ENCODE measurements at places on chromosomes 3 and 15.

- H3K4me1 ChIP-seq: peaks cover 19% of the 10 kb centered on the region
- H3K36me3 ChIP-seq: no peaks in the 10 kb centered on the region
- peak overlapping the region; percentile 64 for H3K27ac ChIP-seq
- DNase-seq: no peak
- peaks cover 2% of the 10 kb centered on the region for H3K27me3 ChIP-seq
- no peak overlapping the region for H3K4me3 ChIP-seq
Observed at GRCh38 chr3:117439812-117440211, 730.2 kb downstream of the TUSC7 start.

DNA sequence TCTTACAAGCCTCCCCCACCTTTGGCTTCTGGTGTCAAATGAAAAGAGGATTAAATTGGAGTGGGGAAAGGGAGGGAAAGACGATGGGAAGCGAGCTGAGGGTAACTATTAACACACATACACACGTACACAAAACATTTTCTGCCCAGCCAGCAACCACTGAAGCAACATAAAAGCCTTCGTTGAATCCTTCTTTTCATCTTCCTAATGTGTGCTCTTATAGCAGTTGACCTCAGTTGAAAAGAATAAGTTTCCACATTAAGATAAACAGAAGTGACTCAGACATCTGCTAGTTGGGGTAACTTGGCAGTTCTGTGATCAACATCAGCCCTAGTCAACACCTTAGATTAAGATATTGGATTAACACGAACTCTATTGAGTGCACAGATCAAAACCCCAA lies 558.5 kb downstream of the MECOM start:
- H3K4me3 ChIP-seq: no peak overlapping the region
- no peak for DNase-seq
- H3K36me3 ChIP-seq: no peaks in the 10 kb centered on the region
- H3K27me3 ChIP-seq: no peaks in the 10 kb centered on the region
- H3K4me1 ChIP-seq: no peaks in the 10 kb centered on the region

DNA sequence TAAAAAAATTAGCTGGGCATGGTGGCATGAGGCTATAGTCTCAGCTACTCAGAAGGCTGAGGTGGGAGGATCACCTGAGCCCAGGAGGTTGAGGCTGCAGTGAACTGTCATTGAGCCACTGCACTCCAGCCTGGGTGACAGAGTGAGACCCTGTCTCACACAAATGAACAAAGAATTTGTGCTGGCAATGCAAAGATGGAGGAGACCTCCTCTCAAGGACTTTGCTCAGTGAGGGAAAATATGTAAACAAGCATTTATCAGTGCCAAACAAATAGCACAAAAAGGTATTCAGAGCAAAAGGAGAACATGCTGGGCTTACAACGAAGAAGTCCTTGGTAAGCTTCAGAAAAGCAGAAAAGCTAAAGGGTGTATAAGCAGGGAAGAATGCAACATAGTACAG lies 113.1 kb upstream of the UMPS start:
- no peak overlapping the region for H3K4me3 ChIP-seq
- H3K36me3 ChIP-seq: no peaks in the 10 kb centered on the region
- DNase-seq: no peak
- no peak overlapping the region for H3K27ac ChIP-seq

GRCh38 chr15:68725736-68726135 lies 95.0 kb downstream of the ANP32A start:
- H3K27ac ChIP-seq: no peak overlapping the region
- H3K36me3 ChIP-seq: no peaks in the 10 kb centered on the region
- H3K4me3 ChIP-seq: no peak overlapping the region
- no peak for DNase-seq
- no peaks in the 10 kb centered on the region for H3K4me1 ChIP-seq

- no peaks in the 10 kb centered on the region for H3K36me3 ChIP-seq
- H3K4me1 ChIP-seq: no peaks in the 10 kb centered on the region
- H3K27ac ChIP-seq: no peak overlapping the region
- H3K4me3 ChIP-seq: no peak overlapping the region
- no peak for DNase-seq
Observed at GRCh38 chr3:178067721-178068120, 468.5 kb upstream of the KCNMB2 start.

- no peak for DNase-seq
- no peaks in the 10 kb centered on the region for H3K36me3 ChIP-seq
- peak overlapping the region; percentile 61 for H3K4me3 ChIP-seq
- peak overlapping the region; percentile 60 for H3K27ac ChIP-seq
- H3K4me1 ChIP-seq: peaks cover 43% of the 10 kb centered on the region
- peaks cover 2% of the 10 kb centered on the region for H3K27me3 ChIP-seq
Observed at GRCh38 chr3:2512881-2513280, 414.2 kb downstream of the CNTN4 start.

GRCh38 chr15:40010686-40011085 lies 28.3 kb downstream of the SRP14 start:
- peaks cover 43% of the 10 kb centered on the region for H3K36me3 ChIP-seq
- H3K27me3 ChIP-seq: peaks cover 3% of the 10 kb centered on the region
- peak overlapping the region; percentile 67 for H3K27ac ChIP-seq
- peaks cover 14% of the 10 kb centered on the region for H3K4me1 ChIP-seq

- DNase-seq: no peak
- no peak overlapping the region for H3K27ac ChIP-seq
- no peaks in the 10 kb centered on the region for H3K4me1 ChIP-seq
- no peaks in the 10 kb centered on the region for H3K27me3 ChIP-seq
- H3K36me3 ChIP-seq: no peaks in the 10 kb centered on the region
Observed at GRCh38 chr3:12229146-12229851, 59.6 kb upstream of the PPARG start.

DNA sequence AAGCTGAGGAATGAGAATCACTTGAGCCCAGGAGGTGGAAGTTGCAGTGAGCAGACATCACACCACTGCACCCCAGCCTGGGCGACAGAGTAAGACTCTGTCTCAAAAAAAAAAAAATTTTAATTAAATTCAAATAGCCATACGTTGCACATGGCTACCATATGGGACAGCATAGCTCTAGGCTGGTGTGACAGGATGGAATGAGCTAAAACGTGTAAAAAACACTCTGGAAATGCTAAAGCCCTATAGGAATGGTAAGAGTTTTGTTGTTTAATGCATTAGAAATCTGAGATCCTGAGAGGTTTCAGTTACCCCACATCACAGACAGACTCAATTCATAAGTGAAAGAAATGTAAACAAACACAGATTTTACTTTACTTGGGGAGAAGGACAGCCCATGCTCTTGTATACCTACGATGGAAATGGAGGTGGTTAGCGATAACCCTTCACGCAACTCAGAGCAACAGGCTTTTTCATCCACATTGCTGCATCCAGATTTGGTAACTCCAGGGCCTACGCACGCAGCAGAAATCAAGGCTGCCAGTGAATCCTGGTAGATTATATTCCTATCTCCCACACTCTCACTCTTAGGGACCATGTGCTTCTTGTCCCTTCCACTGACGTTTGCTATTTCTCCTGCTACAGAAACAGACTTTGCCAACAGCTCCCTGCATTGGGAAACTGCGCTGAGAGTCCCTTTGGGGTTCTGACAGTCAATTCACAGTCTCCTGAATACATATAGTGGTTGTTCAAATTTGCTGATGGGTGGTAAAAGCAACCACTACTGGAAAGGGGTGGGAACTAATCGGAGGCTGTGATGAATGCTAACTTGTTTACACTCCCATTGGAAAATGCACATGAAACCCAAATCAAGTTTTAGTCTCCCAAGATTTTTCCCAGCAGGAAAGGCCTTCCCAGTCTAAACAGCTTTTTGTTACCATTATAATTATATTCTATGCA lies 3.1 kb downstream of the SH3BP5 start:
- peak overlapping the region; percentile 99 for H3K4me3 ChIP-seq
- H3K4me1 ChIP-seq: peaks cover 54% of the 10 kb centered on the region
- peaks cover 6% of the 10 kb centered on the region for H3K27me3 ChIP-seq
- no peak for DNase-seq

- peaks cover 4% of the 10 kb centered on the region for H3K4me1 ChIP-seq
- H3K4me3 ChIP-seq: no peak overlapping the region
- H3K36me3 ChIP-seq: no peaks in the 10 kb centered on the region
- DNase-seq: no peak
Observed at GRCh38 chr3:64244011-64244942, 19.0 kb upstream of the PRICKLE2 start.

- no peaks in the 10 kb centered on the region for H3K36me3 ChIP-seq
- no peaks in the 10 kb centered on the region for H3K27me3 ChIP-seq
- H3K4me1 ChIP-seq: no peaks in the 10 kb centered on the region
- no peak overlapping the region for H3K27ac ChIP-seq
Observed at GRCh38 chr15:68405378-68406250, 26.3 kb downstream of the ITGA11 start.

DNA sequence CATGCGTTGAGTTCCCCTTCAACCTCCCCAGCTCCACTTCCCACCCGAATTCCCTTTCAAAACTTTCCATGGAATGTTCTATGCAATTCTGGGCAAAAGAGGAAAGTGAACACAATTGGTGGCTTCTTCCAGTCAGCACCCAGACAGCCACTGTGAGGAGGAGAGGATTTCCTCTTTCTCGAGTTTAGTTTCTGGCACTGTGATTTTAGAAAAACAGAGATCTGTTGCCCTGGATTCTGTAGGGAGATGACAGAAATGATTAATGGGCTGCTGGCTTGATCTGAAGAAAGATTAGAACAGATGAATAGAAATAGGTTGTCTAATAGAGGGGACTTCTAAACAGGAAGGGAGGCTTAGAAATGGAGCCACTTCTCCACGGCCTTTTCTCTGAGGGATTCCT lies 172.0 kb downstream of the MCTP2 start:
- H3K27ac ChIP-seq: no peak overlapping the region
- H3K27me3 ChIP-seq: no peaks in the 10 kb centered on the region
- H3K36me3 ChIP-seq: no peaks in the 10 kb centered on the region
- H3K4me3 ChIP-seq: no peak overlapping the region

GRCh38 chr3:169662132-169662842 lies 1.2 kb downstream of the MECOM start:
- H3K27ac ChIP-seq: no peak overlapping the region
- peak; percentile 81 for DNase-seq
- H3K4me3 ChIP-seq: peak overlapping the region; percentile 86
- H3K4me1 ChIP-seq: peaks cover 22% of the 10 kb centered on the region

DNA sequence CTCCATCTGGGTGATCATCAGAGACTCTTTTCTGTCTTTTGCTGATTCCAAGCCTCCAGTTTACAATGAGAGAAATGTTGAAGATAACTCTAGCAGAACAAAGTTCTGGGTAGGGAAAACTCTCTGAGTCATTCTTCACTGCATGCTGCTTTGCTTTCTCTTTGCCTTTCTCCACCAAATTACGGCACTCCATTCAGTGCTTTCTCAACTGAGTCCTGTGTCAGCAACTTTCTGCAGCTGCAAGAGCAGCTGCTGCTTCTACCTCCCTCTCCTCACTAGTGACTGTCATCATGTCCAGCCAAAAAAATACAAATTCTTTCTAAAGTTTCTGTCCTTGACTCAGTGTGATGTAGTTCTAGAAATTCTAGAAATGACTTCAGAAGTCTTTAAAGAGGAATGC lies 953.8 kb downstream of the IGSF11 start:
- H3K27ac ChIP-seq: no peak overlapping the region
- no peaks in the 10 kb centered on the region for H3K36me3 ChIP-seq
- no peaks in the 10 kb centered on the region for H3K4me1 ChIP-seq

DNA sequence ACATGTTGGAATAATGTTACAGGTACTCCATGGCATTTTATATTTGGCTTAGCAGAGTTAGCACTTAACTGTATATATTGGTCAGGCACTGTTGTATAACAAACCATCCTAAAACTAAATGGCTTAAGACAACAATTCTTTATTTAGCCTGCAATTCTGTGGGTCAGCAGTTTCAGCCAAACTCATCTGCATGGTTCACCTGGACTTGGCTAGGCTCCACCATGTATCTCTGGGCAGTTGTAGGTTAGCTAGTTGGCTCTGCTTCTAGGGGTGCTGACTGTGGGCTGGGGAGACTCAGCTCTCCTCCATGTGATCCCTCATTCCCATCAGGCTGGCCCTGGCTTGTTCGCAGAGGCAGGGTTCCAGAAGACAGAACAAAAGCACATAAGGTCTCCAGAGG lies 34.4 kb downstream of the RARB start:
- no peaks in the 10 kb centered on the region for H3K27me3 ChIP-seq
- DNase-seq: no peak
- H3K36me3 ChIP-seq: no peaks in the 10 kb centered on the region
- H3K27ac ChIP-seq: no peak overlapping the region
- no peak overlapping the region for H3K4me3 ChIP-seq
- H3K4me1 ChIP-seq: peaks cover 6% of the 10 kb centered on the region

DNA sequence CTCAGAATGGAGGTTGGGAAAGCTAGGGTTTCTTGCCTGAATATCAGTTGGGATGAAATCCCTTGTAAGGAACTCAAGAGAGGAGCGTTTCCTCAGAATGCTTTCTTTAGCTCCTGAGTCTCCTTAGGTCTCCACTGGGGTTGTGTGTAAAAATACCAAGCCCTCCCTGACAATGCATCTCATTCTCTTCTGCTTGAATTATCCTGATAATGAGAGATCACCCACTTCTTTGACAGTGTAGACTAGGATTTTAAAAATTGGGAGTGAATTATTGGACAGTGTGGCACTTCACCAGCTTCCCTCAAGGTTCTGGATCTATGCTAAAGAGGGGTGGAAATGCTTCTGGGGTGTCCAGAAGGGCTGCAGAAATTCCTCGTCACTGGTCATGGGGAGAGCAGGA lies 41.8 kb upstream of the POLG start:
- no peak overlapping the region for H3K4me3 ChIP-seq
- no peak for DNase-seq
- peaks cover 31% of the 10 kb centered on the region for H3K27me3 ChIP-seq
- no peak overlapping the region for H3K27ac ChIP-seq
- H3K4me1 ChIP-seq: peaks cover 33% of the 10 kb centered on the region

GRCh38 chr3:50316657-50317242 lies 5.8 kb downstream of the HYAL2 start:
- peaks cover 16% of the 10 kb centered on the region for H3K27me3 ChIP-seq
- no peak overlapping the region for H3K27ac ChIP-seq
- DNase-seq: no peak
- H3K4me3 ChIP-seq: no peak overlapping the region
- H3K4me1 ChIP-seq: peaks cover 12% of the 10 kb centered on the region
- H3K36me3 ChIP-seq: peaks cover 6% of the 10 kb centered on the region

DNA sequence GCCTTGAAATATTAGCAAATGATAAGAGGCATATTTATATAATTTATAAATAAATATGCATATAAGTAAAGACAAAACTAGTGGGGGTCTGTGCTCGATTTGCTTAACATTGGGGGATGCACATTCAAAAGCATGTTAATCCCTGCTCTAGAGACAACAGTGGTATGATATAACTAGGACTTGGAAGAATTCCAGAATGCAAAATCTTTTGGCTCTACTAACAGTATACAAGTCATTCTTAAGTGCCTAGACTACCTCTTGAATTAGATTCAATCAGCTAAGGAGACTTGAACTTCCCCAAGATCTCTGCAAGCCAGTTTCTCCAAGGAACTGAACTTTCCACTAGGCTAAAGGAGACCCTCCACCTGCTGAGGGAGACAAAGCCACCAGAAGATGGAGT lies 282.7 kb upstream of the RORA start:
- H3K4me3 ChIP-seq: no peak overlapping the region
- H3K4me1 ChIP-seq: no peaks in the 10 kb centered on the region
- H3K36me3 ChIP-seq: no peaks in the 10 kb centered on the region
- no peaks in the 10 kb centered on the region for H3K27me3 ChIP-seq

- no peaks in the 10 kb centered on the region for H3K4me1 ChIP-seq
- DNase-seq: no peak
- no peaks in the 10 kb centered on the region for H3K36me3 ChIP-seq
- H3K27ac ChIP-seq: no peak overlapping the region
Observed at GRCh38 chr3:100871306-100871705, 121.9 kb downstream of the ABI3BP start.
